Stimulated activated naive CD8-positive, alpha-beta T cell treated with anti-CD3 and anti-CD28 coated beads, Interleukin-15, Interleukin-2, amounts not matched to agents 100 U/mL and 50 U/mL, for 24 hours (primary cell): ENCODE measurements at places on chromosomes 1 and 21.

- DNase-seq, result peak; percentile 84
These were observed 334.4 kb downstream of the SRGAP2C start for GRCh38 chr1:121519042-121519755.

DNA sequence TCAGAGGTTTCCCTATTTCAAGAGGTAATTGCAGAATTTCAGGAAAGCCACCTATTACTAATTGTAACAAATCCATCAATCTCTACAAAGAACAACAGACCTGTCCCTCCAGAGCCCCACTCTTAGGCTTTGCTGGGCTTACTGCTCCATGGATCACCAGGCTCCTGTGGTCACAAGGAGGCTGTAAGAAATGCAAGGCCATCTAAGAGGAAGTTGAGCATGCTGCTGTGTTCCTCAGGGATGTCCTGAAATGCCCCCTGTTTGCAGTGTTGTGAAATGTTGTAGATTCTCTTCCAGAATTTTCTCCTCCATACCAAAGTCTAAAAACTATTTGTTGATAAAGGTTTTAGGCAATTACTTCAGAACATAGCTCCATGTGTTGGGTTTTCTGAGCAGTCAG is 24.4 kb upstream of the DUSP23 start:
- DNase-seq, result no peak

DNA sequence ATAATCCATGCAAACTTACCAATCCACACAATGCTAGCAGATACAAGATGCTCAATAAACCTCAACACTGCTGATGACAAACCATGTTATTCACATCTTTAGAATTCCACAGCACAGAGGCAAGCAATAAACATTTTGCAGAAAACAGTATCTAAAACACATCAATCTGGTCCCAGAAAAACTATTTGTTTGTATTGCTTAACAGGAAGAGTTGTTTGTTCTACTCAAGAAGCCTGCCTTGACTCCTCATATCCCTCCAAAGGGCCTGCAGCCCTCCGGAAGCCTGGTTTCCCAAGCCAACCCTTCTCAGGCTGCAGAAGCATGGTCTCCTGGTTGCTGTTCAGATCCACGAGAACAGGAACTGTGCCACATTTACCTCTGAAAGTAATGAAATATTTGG is 139.7 kb downstream of the RERE start:
- DNase-seq, result no peak

- no peak for DNase-seq
These were observed 499.8 kb downstream of the KIF26B start for GRCh38 chr1:245654460-245655050.
